ENCODE measurements at places on chromosomes 2 and 18. TPM values are rescaled to one million over a fixed set of nuclear protein-coding genes. Genes with fewer than 3 reads are reported as not detected.

GRCh38 chr2:240254337-240255164 lies 114.1 kb upstream of the OTOS start:
- no peak for DNase-seq

DNA sequence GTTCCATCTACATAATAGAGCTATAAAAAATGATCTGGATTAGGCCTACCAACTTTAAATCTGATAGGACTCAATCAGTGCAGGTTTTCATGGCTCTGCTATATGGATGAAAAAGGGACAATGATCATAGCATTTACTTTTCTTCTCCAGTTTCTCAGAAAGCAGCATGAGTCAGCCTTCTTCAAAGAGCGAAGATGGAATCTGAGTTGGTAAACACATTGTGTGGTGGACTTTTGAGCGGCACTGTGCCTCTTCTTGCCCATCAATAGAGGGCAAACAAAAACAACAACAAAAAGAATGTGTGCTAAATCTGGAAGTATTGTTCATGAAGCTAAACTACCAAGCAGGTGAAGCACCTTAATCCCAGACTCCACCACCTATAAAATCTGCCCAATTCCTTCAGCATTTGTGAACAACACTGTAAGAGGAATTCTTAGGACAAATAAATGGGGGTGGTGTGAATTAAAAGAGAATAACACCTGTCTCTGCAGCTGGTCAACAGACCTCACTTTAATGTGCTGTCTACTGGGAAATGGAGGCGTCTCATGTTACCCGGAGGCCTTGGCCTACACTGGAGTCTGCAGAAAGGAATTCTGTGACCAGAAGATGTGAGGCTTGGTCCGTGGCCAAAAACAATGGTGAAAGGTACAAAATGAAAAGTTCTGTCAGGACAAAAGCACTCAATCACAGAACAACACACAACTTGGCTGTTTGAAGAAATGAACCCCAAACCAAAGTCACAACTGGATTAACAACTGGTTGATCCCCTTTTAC lies 609.0 kb downstream of the IRS1 start:
- no peak for DNase-seq

GRCh38 chr2:120858361-120859106 lies 122.9 kb downstream of the GLI2 start:
- DNase-seq: no peak

GRCh38 chr2:208379192-208379591 lies 27.4 kb upstream of the PTH2R start:
- no peak for DNase-seq

DNA sequence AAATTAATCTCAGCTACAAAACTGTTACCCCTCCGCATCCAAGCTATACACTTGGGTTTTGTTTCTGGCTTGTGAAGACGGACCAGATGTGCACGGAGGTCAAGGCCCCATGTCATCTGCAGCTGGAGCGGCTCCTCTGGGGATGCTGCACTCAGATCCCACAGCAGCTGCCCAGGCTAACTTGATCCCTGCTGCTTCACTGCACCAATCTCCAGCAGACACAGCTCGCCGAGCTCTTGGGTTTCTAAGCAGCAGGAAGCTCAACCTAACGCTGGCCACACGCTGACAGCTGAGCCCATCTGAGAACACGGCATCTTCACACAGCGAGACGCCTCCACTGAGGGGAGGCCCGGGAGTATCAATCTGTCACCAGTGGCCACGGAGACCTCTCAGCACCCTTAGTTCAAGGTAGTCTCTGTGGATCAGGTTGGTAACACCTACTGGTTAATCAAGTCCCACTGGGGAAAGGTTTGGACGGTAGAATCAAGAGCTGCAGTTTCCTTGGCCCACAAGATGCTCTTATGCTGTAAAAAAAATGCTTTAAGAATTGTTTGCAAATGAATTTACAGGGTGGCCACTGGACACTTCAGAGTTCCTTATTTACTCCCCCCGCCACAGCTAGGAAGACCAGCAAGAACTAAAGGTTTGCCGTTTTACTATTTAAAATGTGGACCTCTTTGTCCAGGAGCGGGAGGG lies 67.5 kb downstream of the EMILIN2 start:
- no peak for DNase-seq

GRCh38 chr18:623761-624620 lies 27.2 kb downstream of the CLUL1 start:
- peak; percentile 63 for DNase-seq

DNA sequence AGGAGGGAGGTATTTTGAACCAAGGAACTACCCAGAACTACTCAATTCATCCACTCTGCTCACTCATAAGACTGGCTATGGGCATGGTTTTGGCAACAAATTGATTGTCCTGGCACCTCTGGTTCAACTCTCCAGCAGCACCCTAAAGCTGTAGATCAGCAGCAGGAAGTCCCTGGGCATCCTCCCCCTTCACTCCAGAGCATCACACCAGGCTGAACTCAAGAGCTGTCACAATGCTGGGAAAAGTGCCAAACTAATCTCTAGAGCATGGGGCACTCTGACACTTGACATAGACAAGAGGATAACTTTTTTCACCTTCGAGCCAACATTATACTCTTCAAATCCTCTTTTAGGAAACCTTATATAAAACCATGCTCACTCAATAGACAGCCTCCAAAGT lies 154.1 kb upstream of the RBBP8 start:
- no peak for DNase-seq

DNA sequence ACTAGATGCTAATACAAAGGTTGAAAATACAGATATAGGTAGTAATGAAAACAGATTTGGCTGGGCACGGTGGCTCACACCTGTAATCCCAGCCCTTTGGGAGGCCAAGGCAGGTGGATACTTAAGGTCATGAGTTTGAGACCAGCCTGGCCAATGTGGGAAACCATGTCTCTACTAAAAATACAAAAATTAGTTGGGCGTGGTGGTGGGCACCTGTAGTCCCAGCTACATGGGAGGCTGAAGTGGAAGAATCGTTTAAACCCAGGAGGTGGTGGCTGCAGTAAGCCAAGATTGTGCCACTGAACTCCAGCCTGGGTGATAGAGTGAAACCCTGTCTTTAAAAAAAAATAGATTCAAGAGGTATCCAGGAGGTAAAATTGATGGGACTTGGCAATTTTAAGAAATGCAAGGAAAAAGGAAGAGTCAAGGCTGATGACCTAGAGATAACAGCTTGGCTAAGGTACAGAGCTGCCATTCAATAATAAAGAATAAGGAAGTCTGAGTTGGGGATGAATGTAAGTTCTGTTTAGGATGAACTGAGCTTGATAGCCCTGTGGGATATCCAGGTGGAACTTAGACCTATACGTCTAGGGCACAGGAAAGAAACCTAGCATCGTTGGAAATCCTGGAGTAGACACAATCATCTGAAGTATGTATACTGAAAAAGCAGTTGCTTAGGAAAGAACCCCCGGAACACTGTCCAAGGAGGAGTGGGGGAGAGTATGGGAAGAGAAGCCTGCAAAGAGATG lies 9.1 kb downstream of the MAT2A start:
- no peak for DNase-seq

DNA sequence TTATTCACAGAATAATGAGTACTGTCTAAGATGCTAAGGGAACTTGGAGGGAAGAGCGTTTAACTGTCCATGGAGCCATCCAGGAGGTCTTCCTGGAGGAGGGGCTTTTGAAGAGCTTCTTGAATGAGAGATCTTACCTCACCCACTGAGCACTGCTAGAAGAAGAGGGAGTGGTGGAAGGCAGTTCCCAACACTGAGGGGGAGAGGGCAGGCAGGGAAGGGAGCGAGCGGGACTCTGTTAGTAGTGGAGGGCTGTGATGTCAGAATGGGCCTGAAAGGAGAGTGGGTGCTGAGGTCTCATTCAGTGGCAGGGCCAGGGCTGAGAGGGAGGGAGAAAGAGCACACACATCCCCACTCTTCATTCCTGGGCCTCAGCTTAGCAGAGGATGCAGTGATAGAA lies 65.0 kb downstream of the NCK2 start:
- no peak for DNase-seq

DNA sequence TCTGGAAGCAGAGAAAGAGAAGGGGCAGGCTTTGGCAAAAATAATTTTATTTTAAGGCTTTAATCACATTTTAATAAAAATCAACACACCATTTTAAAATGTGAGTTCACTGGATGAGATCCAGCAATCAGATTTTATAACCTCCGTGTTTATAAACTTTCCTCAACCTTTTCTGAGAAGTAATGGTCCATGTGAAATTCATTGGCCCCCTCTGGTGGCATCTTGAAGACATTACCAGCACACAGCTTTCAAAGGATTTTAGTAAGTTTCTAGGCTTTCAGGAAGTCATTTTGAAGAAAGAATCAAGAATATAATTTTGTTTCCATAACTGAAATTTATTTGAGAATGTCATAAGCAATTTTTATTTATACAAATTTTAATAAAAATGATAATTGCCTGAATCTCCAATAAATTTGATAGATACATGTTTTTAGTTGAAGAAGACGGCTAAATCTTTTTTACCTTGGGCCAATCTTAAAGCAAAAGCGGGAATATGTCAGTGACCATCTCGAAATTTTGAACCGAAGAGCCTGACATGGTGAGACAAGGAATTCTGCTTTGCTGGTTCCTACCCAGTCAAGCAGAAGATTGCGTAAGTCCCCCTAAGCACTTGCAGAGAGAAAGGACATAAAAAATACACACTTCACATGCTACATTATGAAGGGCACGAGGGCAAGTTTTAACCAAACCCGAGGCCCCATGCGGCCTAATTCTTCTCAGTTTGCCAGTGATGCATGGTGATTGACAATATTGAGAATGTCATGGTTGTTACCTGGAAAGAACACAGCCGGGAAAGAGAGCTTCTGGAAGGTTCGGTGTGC lies 128.4 kb upstream of the CBLN2 start:
- no peak for DNase-seq

GRCh38 chr2:173075056-173075780 lies 428 bp upstream of the MAP3K20 start:
- no peak for DNase-seq

GRCh38 chr2:162928356-162928755 lies 89.8 kb upstream of the KCNH7 start:
- DNase-seq: no peak

DNA sequence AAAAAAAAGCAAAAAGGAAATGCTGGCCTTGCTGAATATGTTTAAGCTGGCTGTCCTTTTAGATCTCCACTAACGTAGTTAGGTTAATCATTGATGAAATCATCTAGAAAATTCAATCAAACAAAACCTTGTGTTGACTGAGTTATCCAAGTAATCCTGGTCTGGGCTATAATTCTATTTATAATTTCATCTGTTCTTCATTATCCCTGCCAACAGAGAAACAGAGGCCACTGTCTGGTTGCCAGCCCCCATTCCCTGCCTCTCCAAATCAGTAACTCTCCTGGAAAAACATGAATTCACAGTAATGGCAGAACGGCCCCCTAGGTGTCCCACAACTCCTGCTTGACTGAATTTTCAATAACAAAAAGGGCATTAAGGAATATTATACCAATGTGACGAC lies 24.6 kb downstream of the DOCK10 start:
- DNase-seq: no peak

- DNase-seq: no peak
These were observed 17.2 kb downstream of the IFIH1 start for GRCh38 chr2:162301151-162301804.

DNA sequence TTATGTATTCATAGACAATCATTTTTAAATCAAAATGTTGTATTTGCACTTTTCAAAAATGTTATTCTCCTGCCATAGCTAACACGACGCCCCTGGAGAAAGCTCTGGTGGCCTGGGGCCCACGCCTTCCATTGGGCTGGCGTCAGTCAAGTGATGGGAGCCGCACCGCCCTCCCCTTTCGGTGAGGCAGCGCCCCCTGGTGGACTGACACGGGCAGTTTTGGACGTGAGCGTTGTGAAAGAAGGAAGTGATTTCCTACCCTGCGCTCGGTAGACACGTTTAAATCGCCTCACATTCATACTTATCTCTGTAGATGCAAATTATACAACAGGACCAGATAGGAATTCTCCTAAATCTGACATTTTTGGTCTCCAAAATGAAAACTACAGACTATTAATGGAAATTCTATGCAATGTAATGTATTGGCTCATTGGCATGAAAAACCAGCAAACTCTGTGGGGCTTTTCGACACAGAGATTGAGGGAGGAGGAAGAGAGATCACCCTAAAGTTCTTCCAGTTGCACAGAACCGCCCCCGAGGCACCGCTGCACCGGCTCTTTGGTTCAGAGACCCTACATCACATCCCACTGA lies 326.2 kb upstream of the SOX11 start:
- no peak for DNase-seq

DNA sequence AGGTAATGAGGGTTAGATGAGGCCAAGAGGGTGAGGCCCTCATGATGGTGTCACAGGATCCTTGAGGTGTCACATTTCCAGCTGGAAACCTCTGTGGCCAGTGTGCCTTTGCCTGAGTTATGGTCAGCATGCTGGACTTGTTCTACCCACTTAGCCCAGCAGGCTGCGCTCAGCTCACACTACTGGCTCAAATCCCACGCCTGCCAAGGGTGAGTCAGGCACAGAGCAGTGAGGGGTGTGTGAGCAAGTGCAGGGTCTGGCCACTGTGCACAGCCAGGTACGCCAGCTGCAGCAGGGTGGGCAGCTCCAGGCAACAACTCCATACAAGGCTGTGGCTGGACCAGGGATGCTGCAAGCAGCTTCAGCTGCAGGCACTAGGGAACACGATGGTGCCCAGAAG lies 616.6 kb upstream of the FSHR start:
- DNase-seq: peak; percentile 59

GRCh38 chr2:136288249-136288648 lies 170.3 kb upstream of the CXCR4 start:
- no peak for DNase-seq

DNA sequence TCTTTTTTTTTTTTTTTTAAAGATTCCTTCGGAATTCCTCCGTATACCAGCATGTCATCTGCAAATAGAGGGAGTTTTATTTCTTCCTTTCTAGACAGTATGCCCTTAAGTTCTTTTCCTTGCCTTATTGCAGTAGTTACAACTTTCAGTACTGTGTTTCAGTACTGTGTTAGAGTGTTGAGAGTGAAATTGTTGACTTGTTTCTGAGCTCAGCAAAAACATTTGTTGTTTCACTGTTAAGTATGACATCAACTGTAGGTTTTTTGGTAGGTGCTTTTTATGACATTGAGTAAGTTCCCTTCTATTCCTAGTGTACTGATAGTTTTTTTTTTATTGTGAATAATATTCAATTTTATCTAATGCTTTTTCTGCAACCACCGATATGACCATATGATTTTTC lies 43.9 kb downstream of the ACVR2A start:
- DNase-seq: no peak

- DNase-seq: no peak
These were observed 9.3 kb downstream of the HADHA start for GRCh38 chr2:26235089-26235488.

Gene PROM2
- total RNA-seq: 53.6 TPM

Gene IL37
- not detected for total RNA-seq

Gene FABP1
- 1,502 TPM for total RNA-seq

Gene EN1
- not detected for total RNA-seq

Gene CHN1
- total RNA-seq: 10.3 TPM

Gene SERPINB11
- not detected for total RNA-seq

Gene NLRC4
- 0.27 TPM for total RNA-seq

Gene ANKZF1
- 116 TPM for total RNA-seq

Gene PAX3
- not detected for total RNA-seq

Gene NDC80
- 1.4 TPM for total RNA-seq

Gene ANKRD30B
- not detected for total RNA-seq

Gene AP1S3
- total RNA-seq: 7.4 TPM

Gene MTHFD2
- 15.4 TPM for total RNA-seq

Gene RGPD4
- not detected for total RNA-seq

Gene COL3A1
- 317 TPM for total RNA-seq

Data from Peyer's patch (tissue), 4 donors.